ENCODE measurements at places on chromosomes 3 and 15.

DNA sequence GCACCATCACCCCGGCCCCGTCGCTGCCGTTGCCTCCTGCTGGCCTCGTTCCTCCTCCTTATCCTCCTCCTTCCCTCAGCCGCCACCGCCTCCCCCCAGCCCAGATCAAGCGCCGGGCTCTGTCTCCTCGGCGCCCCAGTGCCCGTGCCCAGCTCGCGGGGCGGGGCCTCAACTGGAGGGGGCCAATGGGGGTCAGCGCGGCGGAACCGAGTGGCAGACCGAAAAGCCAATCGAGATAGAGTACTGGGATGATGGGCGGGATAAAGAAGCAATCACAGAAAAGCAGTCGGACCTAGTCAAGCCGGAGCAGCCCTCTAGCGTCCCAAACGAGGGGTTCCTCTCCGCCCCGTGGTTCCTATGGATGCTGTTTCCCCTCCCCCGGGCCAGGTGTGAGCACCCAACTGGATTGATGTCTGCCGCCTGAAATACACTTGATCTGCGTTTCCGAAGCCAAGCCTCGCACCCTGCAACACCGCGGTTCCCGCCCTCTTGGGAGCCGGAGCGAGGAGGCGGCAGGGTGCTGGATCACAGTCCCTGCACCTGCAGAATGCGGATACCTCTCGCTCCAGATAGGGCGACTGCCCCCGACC lies at the start of gene FRMD5:
FRMD5 (minus strand) TSS at position 121 of the 590 bp plus-strand sequence.
- peak; percentile 64 for DNase-seq

DNA sequence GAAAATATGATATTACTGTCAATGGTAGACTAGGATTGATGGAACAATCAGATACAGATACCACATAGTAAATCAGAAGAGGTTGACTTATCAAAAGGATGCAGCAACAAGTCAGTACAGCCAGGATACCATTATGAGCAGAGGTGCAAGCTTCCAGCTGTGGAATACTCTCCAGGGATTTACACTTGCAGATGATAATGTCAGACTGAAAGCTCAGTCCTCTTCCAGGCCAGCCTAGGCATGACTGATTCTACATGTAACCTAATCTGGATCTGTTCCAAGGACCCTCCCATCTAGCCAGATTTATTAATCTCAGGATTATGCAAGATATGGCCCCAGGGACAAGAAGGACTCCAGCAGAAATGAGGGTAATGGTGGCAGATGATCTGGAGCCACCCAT lies 8.2 kb downstream of the FILIP1L start:
- DNase-seq: no peak

- no peak for DNase-seq
Observed at GRCh38 chr3:143951351-143951971, 20.2 kb upstream of the DIPK2A start.

DNA sequence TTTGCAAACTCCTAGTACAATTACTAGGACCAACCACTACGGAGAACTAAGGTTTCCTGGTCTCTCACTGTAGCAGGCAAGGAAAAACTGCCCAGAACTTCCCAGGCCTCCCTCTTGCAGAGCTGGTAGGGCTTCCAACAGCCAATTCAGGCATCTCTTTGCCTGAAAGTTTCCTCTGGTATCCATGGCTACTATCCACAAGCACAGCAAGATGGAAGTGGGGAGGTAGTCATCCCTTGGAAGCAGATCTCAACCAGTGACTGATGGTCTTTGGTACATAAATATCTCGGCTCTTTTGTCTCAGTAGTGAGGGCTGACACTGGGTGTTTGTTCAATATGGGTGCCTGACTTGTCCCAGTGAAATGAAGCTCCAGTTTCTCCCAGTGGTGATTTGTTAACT lies 201.3 kb upstream of the MRPL3 start:
- DNase-seq: no peak

GRCh38 chr3:42033741-42034140 lies 57.4 kb upstream of the TRAK1 start:
- DNase-seq: no peak
